CD4-positive, alpha-beta T cell treated with Interleukin-10 for 1 hour (primary cell): ENCODE measurements at places on chromosomes 16 and 17.

DNA sequence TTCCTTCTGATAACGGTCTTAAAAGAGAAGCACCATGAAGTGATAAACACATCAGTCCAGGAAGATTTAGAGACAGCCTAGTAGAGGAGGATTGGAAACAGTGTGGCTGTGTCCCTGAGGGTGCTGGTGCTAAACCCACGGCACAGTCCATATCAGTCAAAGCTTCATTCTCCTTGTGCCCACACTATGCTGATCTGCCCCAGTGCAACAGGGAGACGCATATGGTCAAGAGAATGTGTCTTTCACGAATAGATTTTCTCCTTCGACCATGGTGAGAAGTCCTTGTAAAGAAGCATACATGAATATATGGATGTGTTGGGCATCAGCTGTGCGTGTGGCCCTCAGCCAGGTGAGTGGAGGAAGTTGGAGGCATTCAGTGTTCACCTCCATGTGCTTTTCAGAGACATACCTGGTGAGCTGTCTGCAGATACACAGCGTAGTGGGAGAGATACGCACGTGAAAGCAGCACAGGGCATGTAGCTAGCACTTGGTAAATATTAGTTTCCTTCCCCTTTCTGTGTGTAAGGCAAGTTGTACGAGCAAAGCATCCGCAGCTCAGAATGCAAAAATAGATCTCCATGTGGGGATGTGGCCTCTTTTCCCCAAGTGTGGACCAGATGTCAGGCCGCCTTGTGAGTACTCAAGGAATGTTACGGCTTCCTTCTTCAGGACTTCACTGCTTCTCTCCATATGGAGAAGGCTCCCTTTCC is 29.4 kb downstream of the HLF start:
- no peak for DNase-seq

DNA sequence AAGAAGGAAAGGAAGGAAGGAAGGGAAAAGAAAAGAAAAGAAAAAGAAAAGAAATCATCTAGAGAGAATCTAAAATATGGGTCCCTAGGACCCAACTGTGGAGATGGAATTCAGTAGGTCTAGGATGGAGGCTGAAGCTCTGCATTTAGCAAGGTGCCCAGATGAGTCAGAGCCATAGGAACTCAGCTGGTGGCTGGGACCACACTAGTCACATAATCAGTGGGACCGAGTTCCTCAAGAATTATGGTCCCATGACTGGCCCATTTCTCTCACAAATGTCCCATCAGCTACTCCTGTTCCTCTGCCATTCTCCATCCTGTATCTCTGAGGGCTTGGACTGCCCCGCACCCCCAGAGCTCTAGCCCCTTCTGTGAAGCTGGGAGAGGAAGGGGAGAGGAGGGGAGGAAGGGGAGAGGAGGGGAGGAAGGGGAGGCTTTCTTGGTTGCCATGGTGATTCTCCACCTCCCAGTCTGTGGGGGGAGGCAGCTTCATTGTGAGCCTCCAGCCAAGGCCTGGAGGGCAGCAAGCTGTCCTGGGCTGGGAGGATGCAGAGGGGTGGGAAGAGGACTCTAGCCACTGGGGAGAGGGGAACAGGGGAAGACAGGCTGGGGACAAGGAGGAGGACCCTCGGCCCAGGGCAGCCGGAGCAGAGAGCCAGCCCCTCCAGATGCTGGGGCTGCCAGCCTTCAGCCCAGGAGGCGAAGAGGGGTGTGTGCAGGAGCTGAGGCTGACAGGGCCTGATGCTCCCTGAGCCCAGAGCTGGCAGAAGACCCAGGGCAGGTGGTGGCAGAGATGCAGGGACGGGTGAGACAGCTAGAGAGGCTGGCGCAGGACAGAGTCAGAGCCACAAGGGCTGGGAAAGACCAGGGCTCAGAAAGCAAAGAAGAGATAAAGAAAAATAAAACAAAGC is 37.8 kb upstream of the LHX1 start:
- DNase-seq: no peak

- DNase-seq: peak; percentile 7
Observed at GRCh38 chr17:1907909-1908698, 78.3 kb downstream of the RPA1 start.

DNA sequence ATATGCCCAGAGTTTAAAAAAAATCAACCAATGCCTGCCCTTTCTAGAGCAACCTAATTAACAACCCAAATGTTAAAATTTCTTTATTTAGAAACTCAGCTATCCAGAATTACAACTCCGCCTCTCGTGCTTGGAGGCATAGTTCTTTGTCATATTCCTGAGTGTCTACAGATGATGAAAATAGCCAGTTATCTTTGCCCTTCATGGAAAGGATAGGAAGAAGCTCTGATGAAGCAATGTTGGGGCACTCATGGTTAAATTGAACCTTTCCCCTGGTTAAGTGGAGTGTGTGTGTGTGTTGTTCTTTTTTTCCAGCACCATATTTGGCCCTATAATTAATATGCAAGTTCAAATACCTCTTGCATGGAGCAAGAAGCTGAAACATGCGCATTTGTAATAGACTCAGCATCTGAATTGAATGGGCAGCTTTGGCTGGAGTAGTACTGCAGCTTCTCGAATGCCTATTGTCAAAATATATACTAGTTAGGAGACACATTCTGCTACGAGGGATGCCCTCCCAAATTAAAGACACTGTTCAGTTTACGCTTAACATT is 506.2 kb downstream of the WWOX start:
- no peak for DNase-seq

GRCh38 chr16:30429418-30429677 is 482 bp downstream of the DCTPP1 start:
- no peak for DNase-seq

GRCh38 chr16:64983231-64983630 is 138.6 kb downstream of the CDH11 start:
- DNase-seq: no peak
